Activated T-cell treated with anti-CD3 and anti-CD28 coated beads for 48 hours (primary cell): ENCODE measurements at places on chromosomes 12 and 14.

DNA sequence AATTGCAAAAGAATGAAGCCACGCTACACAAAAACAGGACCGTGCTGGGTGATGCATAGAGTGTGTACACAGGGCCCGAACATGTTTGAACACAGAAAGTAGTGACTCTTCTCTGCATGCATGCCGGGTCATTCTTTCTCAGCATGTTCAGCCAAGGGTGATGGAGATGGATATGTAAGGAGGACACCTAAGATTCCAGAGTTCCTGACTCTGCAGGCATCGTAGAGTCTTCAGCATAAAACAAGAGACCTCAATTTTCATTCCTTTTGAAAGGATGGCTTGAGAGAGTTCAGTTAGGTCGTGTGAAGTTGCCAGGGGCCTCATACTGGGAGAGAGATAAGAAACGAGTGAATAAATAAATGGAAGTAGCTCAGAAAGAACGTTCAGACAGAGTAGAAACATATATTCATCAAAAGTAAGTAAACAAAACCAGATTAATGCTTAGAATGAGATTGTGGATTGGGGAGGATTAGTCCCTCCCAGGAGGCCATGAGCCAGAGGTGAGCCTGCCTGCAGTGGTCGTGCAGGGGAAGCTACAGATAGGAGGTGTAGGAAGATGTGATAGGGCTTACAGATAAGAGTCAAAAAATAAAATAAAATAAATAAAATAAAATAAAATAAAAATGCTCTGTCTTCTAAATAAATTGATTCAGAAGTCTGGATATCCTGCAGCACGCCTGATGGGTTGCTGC, 27.6 kb upstream of the SEL1L start:
- DNase-seq, result no peak

- no peak for DNase-seq
Measured at GRCh38 chr12:102726686-102727085, 190.4 kb downstream of the PAH start.

GRCh38 chr14:59458486-59458885, 6.7 kb downstream of the GPR135 start:
- no peak for DNase-seq

- DNase-seq, result no peak
Measured at GRCh38 chr14:63277591-63278183, 41.0 kb downstream of the GPHB5 start.

DNA sequence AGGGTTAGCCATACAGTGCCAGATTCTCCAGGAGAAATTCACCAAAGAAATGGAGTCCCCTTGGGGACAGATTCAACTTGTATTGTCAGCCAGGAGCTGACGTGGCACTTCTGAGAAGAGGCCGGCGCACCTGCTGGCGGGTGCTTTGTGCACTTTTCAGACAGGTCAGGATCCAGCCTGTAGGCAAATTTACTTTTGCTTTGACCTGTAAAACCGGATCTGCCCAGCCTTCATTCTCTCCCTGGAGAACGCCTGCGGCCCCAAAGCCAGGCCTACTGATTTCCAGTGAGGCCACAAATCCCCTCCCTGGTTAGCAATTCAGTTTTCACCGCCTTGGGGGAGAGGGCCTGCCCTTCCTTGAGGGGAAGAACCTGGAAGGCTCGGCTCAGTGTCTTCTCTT, 17.4 kb downstream of the P2RX4 start:
- DNase-seq, result no peak
